Glutamatergic neuron (in vitro differentiated cells): ENCODE measurements at places on chromosomes 12 and 14. TPM values are rescaled to one million over a fixed set of nuclear protein-coding genes. Genes with fewer than 3 reads are reported as not detected.

GRCh38 chr12:71014180-71014785 lies 93.7 kb upstream of the PTPRR start:
- no peak for DNase-seq

The FKBP4 gene
- 57.5 TPM for total RNA-seq

The MMAB gene
- 28.7 TPM for total RNA-seq

DNA sequence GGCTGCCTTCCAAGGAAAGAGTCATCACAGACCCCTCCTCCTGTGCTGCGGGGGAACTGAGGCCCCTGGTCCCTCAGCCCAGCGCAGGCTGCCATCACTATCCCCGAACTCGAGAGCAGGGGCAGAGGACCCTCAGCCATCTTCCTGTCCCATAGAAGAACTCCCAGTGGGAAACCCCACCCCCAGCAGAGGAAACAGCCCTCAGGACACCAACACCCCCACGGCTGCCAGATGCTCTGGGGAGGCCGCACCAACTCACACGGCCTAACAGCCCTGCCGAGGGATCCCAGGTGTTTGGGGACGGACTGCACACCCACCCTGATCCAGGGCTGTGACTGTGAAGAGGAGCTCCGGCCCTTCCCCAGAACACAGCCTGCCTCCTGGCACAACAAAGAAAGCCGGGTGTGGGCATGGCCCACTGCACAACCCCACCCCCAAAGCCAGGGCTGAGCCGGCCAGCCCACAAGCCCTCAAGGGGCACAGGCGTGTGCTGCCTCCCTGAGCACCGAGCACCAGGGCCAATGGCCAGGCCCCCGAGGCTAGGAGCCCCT lies 16.3 kb upstream of the C14orf180 start:
- no peak for DNase-seq

- no peak for DNase-seq
Measured at GRCh38 chr12:19707948-19708409, 268.7 kb downstream of the AEBP2 start.

DNA sequence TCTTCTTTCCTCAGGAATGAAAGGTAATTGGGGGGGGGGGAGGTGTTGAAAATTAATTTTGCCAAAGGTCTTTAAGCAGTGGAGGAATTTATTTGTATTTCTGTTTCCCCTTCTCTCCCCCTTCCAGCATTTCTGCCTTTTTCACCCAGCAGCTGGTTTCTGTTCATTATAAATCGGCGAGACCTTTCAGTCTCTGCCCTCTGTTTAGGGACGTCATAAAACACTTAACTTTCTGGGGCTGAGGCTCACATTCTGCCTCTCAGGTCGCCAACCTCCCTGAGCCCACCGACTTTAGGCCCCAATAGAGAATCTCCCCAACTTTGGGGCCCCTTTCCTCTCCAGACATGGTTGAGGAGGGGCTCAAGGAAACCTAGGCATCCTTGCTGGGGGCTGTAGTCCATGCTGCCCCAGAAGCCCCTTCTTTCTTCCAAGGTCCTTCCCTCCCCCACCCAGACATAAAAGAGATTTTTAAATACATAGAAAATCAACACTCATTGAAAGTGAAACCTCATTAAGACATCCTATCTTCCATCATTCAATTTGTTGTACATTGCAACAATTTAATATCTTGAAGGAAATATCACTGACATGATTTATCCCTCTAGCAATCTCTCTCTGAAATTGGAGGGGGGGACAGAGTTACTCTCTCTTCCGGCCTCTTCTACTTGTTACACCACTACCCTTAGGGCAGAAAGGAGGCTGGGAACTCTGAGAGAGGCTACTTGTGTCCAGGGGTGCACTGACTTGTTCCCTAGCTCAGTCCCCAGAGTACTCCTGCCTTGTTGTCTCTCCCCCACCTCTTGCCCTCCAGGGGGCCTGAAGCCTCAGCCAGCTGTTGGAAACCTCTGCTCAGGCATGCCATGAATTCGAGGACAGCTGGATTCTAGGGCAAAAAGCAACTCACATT lies 2.5 kb upstream of the HOXC6 start:
- no peak for DNase-seq

The BEST3 gene
- total RNA-seq = not detected

The PCED1B gene
- 0.27 TPM for total RNA-seq

The ESPL1 gene
- total RNA-seq = 5.1 TPM

DNA sequence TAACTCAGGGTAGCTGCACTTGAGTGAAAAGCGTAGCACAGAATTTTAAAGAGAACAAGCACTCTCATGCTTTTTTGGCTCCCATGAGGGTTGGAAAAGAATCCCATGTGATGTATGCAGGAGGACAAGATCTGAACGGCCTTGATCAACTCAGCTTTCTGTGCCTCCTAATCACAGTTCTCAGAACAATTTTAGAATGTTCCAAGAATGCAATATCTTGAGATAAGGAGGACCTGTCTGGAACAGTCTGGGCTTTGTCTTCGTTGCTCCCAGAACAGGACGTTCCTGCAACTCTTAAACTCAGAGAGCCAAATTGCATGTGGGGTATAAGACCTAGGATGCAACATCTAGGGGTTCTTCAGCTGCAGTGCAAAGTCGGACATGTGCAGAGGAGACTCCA lies 582.7 kb downstream of the RERGL start:
- DNase-seq = no peak

GRCh38 chr14:52798826-52799225 lies 7.4 kb upstream of the GNPNAT1 start:
- no peak for DNase-seq

The PSMD9 gene
- total RNA-seq = 53.2 TPM

GRCh38 chr14:60251877-60252276 lies 2.9 kb downstream of the PPM1A start:
- no peak for DNase-seq

The SLC5A8 gene
- total RNA-seq = not detected

GRCh38 chr12:52519387-52519703 lies 849 bp downstream of the KRT5 start:
- no peak for DNase-seq

DNA sequence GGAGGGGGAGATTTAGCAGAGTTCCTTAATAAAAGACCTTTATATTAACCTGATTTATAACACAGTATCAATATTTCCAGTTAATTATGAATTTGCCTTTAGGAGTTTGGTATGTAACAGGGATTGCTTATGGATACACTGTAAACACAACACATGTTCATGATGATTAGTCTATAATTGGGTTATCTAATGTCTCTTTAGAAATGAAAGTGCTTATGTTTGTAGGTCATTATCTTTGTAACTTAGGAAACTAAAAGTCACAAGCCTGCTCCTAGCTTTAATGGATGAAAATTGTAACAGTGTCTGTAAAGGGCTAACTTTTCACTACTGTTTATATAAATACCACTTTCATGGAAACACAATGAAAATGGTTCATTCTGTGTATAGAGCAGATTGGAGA lies 9.4 kb downstream of the PDE3A start:
- DNase-seq = no peak

DNA sequence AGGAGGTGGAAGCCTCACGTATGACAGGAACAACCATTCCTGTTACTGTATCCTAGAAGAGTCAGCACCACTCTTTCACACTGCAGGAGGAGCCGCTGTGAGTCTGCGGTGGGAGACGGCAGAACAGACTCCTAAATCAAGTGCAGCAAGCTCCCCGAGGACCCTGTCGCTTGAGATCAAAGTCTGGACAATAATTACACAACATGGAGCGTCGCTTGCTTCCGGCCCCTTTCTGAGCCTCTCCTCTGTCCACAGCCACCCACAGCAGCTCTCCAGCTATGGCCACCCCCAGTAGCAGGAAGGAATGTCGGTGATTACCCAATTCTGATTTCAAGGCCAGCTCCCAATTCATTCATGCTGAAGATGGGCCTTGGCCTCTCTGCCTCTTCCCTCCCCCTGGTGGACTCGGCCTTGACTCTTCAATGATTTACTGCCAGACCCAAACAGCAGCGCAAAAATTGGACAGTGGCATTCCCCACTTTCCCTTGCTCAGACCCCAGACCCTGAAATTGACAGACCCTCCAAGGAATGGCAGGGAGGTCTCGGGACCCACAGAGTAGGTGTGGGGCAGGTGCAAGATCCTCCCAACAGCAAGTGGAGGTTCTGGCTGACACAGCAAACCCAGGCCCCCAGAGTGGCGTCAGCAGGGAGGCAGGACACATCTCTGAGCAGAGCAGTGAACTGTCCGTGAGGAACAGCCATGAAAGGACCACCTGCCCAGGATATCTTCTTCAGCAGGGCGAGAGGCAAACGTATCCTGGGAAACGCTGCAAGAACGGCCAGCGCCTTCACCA lies 272.7 kb upstream of the DIO3 start:
- no peak for DNase-seq

The OR4N5 gene
- not detected for total RNA-seq
